ENCODE measurements at places on chromosomes 11 and 22. TPM values are rescaled to one million over a fixed set of nuclear protein-coding genes. Genes with fewer than 3 reads are reported as not detected.

- no peak overlapping the region for H3K27ac ChIP-seq
- H3K4me1 ChIP-seq, result no peaks in the 10 kb centered on the region
- no peak for DNase-seq
Measured at GRCh38 chr22:47281126-47282106, 519.0 kb downstream of the TBC1D22A start.

The IGF2 gene
- 99.3 TPM for total RNA-seq

GRCh38 chr22:34225278-34225677, 305.0 kb upstream of the LARGE1 start:
- H3K4me3 ChIP-seq, result no peak overlapping the region
- no peaks in the 10 kb centered on the region for H3K36me3 ChIP-seq
- H3K27ac ChIP-seq, result peak overlapping the region; percentile 70
- no peaks in the 10 kb centered on the region for H3K27me3 ChIP-seq
- no peaks in the 10 kb centered on the region for H3K4me1 ChIP-seq

DNA sequence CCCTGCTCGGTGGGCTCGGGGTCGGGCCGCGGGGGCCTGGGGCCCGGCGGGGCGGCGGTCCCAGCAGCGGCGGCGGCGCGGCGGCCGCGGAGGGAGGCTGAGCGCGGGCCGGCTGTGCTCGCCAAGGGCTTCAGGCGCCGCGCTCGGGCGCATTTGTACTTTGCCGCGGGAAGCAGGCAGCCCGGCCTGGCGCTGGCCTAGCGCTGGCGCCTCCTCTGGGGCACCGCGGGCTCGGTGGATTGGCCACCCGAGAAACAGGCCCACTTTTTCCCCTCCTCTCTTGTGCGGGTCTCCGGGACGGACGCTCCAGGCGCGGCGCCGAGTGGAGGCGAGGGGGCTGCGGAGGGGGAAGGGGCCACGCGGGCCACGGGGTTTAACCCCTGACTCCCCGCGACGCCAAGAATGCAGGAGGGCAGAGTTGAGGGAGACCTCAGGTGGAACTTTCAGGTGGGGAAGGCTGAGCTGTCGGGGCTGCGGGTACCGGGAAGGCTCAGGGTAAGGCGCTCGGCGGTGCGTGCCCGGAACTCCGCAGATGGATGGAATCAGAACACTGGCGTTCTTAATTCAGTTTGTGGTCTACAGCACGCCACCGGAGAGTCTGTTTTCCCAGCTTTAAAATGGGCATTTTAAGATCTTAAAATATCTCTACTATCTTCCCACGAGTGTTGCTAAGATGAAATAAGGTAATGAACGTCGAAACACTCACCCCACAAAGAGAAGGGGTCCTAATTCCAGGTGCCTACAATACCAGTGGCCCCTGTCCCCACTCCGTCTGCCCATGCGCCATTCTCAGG, at the start of gene CHRDL2:
TSS of gene CHRDL2 (minus strand) at position 126 of the 794 bp plus-strand sequence. CDS start 538 bp downstream, outside the sequence.
- H3K36me3 ChIP-seq, result no peaks in the 10 kb centered on the region
- H3K27me3 ChIP-seq, result peaks cover 43% of the 10 kb centered on the region
- H3K4me3 ChIP-seq, result peak within 1 kb of the TSS; percentile 25
- H3K27ac ChIP-seq, result no peak within 1 kb of the TSS
- H3K4me1 ChIP-seq, result no peaks in the 10 kb centered on the region

DNA sequence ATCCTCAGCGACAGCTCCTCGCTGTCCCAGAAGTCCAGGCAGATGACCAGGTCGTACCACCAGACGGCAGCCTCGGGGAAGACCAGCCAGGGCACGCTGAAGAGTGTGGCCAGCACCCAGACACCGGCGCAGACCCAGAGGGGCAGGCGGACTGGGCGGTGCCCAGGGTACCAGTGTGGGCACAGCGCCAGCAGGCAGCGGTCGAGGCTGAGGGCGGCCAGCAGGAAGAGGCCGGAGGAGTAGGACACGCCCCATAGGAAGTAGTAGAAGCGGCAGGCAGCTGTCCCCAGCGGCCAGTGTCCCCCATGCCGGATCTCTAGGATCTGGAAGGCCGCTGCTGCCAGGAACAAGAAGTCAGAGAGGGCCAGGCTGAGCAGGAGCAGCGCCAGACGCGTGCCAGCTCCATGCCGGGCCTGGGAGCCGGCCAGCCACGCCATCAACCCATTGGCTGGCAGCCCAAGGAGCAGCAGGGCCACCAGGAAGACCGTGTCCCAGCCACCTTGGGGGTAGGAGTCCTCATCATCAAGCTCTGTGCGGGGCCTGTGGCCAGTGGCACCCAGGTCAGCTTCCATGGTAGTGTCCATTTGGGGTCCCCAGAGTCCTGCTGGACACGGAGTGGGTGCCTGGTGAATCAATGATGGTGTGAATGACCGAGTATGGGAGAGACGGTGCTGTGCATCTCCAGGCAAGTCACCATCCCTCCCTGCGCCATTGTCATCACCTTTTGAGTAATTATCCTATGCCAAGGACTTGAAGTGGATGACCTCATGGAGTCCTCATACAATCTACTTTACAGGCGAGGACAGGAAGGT, at the start of gene GPR152:
TSS of gene GPR152 (minus strand) at position 589 of the 812 bp plus-strand sequence. CDS start at position 584, 5 bp downstream.
- no peak within 1 kb of the TSS for H3K4me3 ChIP-seq
- no peaks in the 10 kb centered on the region for H3K27me3 ChIP-seq
- no peaks in the 10 kb centered on the region for H3K36me3 ChIP-seq
- peaks cover 7% of the 10 kb centered on the region for H3K4me1 ChIP-seq
- no peak for DNase-seq

GRCh38 chr22:32622004-32622743, 147.6 kb downstream of the FBXO7 start:
- H3K27ac ChIP-seq, result peak overlapping the region; percentile 84
- peaks cover 38% of the 10 kb centered on the region for H3K4me1 ChIP-seq
- no peaks in the 10 kb centered on the region for H3K27me3 ChIP-seq

The BTBD18 gene
- not detected for total RNA-seq

DNA sequence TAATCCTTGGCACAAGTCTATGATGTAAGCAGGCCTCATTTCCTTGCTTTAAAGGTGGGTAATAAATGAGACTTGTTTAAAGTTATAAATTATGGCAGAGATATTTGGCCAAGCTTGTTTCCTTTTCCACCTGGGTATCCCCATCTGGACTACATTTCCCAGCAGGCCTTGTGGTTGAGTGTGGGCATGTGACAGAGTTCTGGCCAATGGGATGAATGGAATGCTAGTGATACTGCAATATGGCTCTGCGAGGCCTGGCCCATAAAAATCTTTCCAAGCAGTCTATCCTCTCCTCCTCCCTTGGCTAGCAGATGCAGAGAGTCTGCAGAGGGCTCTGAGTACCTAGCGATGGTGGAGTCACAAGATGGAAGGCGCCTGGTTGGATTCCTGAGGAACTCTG, 102.5 kb downstream of the TIMP3 start:
- no peak overlapping the region for H3K4me3 ChIP-seq
- no peaks in the 10 kb centered on the region for H3K36me3 ChIP-seq
- no peaks in the 10 kb centered on the region for H3K27me3 ChIP-seq
- no peaks in the 10 kb centered on the region for H3K4me1 ChIP-seq

DNA sequence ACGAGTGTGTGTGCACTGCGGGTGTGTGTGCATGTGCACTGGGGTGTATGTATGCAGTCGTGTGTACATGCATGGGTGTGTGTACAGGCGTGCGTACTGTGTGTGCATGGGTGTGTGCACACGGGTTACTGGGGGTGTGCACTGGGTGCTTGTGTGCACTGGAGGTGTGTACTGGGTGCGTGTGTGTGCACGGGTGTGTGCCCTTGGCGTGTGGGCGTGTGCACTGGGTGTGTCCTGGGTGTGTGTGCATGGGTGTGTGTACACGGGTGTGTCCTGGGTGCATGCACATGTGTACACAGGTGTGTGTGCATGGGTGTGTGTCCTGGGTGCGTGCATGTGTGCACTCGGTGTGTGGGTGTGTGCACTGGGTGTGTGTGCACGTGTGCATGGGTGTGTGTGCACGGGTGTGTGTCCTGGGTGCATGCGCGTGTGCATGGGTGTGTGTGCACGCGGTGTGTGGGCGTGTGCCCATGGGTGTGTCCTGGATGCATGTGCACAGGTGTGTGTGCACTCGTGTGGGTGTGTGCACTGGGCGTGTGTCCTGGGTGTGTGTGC, 39.1 kb downstream of the BRSK2 start:
- no peaks in the 10 kb centered on the region for H3K4me1 ChIP-seq
- no peaks in the 10 kb centered on the region for H3K36me3 ChIP-seq
- no peak overlapping the region for H3K27ac ChIP-seq
- no peaks in the 10 kb centered on the region for H3K27me3 ChIP-seq
- H3K4me3 ChIP-seq, result no peak overlapping the region

The DDIAS gene
- 0.51 TPM for total RNA-seq

- no peaks in the 10 kb centered on the region for H3K36me3 ChIP-seq
- H3K4me1 ChIP-seq, result peaks cover 36% of the 10 kb centered on the region
- H3K27me3 ChIP-seq, result no peaks in the 10 kb centered on the region
- no peak overlapping the region for H3K27ac ChIP-seq
- H3K4me3 ChIP-seq, result peak overlapping the region; percentile 5
Measured at GRCh38 chr11:73980001-73980961, 2.4 kb downstream of the UCP2 start.

DNA sequence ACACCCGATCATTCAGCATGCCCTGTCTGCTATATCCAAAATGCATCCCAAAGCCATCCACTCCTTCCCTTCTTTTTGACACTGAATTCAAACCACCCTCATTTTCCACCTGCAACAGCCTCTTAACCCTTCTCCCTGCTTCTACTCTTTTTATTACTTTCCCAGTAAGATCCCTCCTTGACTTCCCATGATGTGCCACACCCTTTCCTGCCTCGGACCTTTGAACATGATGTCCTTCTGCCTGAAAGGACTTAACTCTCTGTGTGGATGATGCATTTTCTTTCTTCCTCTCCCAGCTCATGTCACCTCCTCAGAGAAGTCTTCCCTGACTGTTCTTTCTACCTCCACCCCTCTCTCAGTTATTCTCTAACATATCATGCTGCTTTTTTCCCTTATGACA, 36.5 kb downstream of the HTR3A start:
- no peak overlapping the region for H3K27ac ChIP-seq
- H3K4me1 ChIP-seq, result no peaks in the 10 kb centered on the region
- no peak overlapping the region for H3K4me3 ChIP-seq
- DNase-seq, result no peak
- H3K36me3 ChIP-seq, result no peaks in the 10 kb centered on the region
- no peaks in the 10 kb centered on the region for H3K27me3 ChIP-seq

GRCh38 chr11:115132436-115133228, 371.6 kb downstream of the CADM1 start:
- no peak overlapping the region for H3K27ac ChIP-seq
- H3K27me3 ChIP-seq, result no peaks in the 10 kb centered on the region
- no peak overlapping the region for H3K4me3 ChIP-seq
- no peaks in the 10 kb centered on the region for H3K36me3 ChIP-seq
- H3K4me1 ChIP-seq, result no peaks in the 10 kb centered on the region
- DNase-seq, result no peak

The PARVA gene
- total RNA-seq, result 99.2 TPM

The USP35 gene
- total RNA-seq, result 8.1 TPM

- H3K4me1 ChIP-seq, result no peaks in the 10 kb centered on the region
- H3K36me3 ChIP-seq, result no peaks in the 10 kb centered on the region
- H3K4me3 ChIP-seq, result no peak overlapping the region
- no peak overlapping the region for H3K27ac ChIP-seq
- H3K27me3 ChIP-seq, result no peaks in the 10 kb centered on the region
- DNase-seq, result no peak
Measured at GRCh38 chr22:20181194-20181883, 30.5 kb upstream of the CCDC188 start.

The OR8D4 gene
- total RNA-seq, result not detected

- H3K4me3 ChIP-seq, result no peak overlapping the region
- peaks cover 20% of the 10 kb centered on the region for H3K4me1 ChIP-seq
- DNase-seq, result no peak
- no peaks in the 10 kb centered on the region for H3K27me3 ChIP-seq
- H3K27ac ChIP-seq, result peak overlapping the region; percentile 59
Measured at GRCh38 chr22:29152045-29152953, 53.4 kb upstream of the EMID1 start.

The TRIM48 gene
- not detected for total RNA-seq

- H3K36me3 ChIP-seq, result peaks cover 98% of the 10 kb centered on the region
- H3K4me3 ChIP-seq, result no peak overlapping the region
- no peak for DNase-seq
- H3K27me3 ChIP-seq, result no peaks in the 10 kb centered on the region
Measured at GRCh38 chr11:9142732-9143131, 51.3 kb upstream of the SCUBE2 start.

The TP53AIP1 gene
- total RNA-seq, result not detected

DNA sequence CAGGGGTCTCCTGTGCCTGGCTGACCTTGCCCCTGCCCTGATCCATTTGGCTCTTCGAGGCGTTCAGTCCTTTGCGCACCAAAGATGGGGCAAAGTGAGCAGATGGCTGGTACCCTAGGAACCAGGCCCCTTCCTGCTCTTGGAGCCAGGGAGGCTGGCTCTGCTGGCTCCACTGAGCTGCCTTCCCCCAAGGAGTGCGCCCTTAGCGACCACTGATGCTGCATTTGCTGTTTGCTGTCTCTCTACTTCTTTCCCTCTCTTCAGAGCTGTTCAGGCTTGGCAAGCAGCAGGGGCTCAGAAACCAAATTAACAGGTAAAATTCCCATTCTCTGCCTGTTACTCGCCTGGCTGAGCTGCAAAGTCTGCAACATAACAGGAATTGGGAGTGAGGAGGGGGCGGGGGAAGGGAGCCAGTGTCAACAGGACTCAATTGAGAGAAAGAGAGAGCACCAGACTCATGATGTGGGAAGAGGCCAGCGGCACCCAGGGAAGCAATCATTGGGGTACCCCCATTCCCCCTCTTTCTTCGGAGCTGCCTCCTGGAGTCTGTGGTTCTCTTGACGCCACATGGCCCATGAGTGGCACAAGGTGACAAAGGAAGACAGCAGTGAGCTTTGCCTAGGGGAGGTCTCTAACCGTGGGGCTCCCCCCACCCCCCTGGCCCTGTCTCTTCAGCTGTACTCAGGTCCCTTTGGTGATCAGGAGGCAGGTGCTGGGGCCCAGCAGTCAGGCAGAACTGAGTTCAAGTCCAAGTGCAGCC, 102.3 kb downstream of the TP53I11 start:
- no peaks in the 10 kb centered on the region for H3K36me3 ChIP-seq
- no peak overlapping the region for H3K27ac ChIP-seq
- H3K27me3 ChIP-seq, result no peaks in the 10 kb centered on the region
- H3K4me1 ChIP-seq, result peaks cover 4% of the 10 kb centered on the region
- no peak for DNase-seq
- H3K4me3 ChIP-seq, result no peak overlapping the region

All from heart left ventricle (tissue), 16 donors.